T-helper 9 cell (primary cell): ENCODE measurements at places on chromosomes 7 and 10.

DNA sequence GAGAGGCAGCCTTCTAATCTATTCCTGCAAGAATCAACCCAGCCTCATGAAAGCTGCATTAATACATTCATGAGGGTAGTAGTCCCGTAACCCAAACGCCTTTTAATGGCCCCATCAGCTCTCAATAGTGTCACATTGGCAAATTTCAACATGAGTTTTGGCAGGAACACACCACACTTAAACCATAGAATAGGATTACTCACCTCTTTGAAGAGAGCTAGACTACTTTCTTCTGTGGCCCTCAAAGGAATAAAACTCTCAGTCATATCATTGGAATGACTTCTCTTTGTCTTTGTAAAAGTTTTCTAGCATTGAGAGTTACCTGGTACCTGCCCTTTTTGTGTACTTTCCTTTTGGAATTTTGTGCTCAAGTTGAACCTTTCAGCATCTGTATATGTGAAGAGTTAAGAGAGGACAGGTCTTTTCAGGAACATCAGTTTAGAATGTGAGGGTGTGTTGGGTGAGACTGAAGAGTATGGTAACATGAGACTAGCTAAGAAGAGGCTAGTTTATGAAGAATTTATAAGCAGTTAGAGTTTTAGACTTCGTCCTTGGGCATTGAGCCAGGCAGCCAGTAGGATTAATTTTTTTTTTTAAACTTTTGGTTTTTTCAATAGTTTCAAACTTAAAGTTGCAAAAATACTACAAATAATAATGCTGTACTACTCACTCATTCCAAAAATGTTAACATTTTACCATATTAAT, 92.6 kb downstream of the MLLT10 start:
- DNase-seq, result no peak

GRCh38 chr10:74738985-74739567, 87.3 kb upstream of the KAT6B start:
- DNase-seq, result no peak

DNA sequence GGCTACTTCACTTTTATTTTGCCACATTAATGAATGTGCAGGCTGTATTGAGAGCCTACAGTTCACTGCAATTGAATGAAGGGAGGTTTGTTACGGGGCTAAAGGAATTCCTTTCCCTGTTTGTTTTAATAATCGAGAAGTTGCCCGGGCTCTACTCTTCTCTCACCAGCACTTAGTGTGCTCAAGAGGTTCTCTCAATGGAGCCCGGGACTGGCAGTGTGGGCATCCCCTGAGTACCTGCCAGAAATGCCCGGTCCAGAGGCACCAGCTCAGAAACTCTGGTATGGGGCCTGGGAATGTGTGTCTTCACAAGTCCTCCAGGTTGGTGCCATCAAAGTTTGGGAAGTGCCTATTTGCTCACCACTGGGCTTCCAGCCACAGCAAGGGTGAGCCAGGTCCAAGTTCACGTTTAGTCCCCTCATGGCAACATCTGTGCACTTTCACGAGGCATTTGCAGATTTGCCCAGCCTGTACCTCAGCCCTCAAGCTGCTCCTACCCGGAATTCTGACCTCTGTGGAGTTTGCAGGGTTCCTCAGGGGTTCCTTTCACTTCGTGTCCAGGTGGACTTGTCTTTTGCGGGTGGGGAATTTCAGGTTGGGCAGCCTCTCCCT, 622.4 kb downstream of the SDK1 start:
- DNase-seq, result no peak

GRCh38 chr7:117047496-117047895, 94.2 kb downstream of the ST7 start:
- DNase-seq, result no peak

- DNase-seq, result peak; percentile 57
Observed at GRCh38 chr7:138001529-138002095, at the start of gene CREB3L2. CREB3L2 (minus strand) TSS chr7:138002086; CDS start chr7:138001705, 381 bp downstream.

GRCh38 chr7:23474094-23474828, 4.0 kb upstream of the IGF2BP3 start:
- peak; percentile 14 for DNase-seq

DNA sequence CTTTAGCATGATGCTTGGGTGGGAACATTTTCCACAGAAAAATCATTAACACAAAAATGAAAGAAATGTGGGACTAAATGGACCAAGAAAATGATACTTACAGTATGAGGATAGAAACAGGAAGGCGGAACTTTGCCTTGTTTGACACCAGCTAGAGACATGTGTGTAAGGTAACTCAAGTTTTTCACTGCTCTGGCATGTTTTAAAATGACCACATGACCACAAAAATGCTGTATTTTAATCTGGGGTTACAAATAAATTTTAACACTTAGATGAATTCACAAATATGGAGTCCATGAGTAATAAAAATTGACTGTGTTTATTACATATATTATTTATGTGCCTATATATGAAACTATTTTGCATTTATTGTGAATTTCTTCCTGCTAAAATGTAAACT, 100.9 kb upstream of the PHYHIPL start:
- DNase-seq, result no peak

- DNase-seq, result no peak
Observed at GRCh38 chr10:35210961-35211360, 84.3 kb downstream of the CREM start.

DNA sequence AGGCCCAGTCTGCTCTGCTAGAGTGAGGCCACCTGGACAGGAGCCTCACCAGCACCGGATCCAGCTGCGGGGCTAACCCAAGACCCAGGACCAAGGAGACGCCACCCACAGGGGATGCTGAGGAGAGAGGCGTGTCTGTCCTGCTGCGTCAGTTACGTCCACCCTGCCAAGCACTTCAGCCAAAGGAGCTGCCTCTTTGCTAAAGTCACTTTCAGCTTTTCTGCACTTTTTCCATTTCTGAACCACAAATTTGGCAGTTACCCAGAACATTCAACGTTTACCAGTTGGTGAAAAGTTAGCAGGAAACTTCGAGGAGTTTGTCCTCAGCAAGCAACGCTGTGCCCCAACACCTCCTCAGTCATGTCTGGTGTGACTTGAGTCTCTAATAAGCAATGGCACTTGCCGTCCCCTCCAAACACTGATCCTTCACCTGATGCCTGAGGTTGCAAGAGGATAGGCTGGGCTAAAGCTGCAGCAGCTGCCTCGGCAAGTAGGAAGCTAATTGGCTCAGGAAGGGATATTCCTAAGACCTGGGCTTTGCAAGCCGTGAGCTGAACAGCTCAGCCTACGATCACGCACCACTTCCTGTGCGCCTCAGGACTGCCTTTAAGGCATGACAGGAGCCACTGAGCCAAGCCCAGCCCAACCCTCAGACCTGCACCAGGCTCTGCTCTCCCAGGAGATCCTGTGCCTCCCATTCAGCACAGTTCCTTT, 40.1 kb downstream of the KCNH2 start:
- no peak for DNase-seq

DNA sequence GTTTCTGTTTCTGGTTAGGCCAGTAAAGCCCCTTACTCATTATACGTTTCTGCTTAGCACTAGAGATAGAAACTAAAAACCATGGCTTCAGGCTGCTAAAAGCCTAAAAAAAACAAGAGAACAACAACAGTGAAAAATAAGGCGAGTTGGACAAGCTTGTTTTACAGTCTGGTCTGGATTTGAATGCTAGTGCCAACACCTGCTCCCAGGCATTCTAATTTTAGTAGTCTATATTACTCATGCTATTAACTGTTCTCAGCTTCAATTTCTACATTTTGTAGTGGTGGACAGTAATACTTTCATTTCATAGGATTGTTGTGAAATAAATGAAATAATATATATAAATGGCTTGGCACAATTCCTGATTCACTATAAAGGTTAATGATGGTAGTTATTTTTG, 108.5 kb downstream of the HBP1 start:
- no peak for DNase-seq

DNA sequence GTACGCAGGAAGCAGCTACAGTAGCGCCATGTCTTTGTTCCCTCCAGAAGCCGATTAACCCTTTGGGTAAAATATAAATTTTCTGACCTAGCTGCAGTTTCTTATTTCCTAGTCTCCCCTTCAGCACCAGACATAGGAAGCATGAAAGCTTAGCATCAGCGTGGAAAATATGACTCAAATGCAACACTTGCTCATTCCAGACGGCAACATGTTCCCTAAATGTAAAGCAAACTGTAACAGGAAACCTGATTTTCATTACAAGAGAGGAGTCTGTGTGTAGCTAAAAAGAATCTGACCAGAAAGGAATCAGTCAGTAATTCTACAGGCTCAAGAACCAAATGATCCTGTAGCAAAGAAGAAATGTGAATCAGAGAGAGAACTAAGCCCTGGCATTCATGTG, 219.2 kb downstream of the C7orf25 start:
- DNase-seq, result no peak

- DNase-seq, result no peak
Observed at GRCh38 chr10:29135337-29135736, 153.5 kb upstream of the LYZL1 start.

- no peak for DNase-seq
Observed at GRCh38 chr10:47361293-47361692, 13.1 kb downstream of the RBP3 start.

DNA sequence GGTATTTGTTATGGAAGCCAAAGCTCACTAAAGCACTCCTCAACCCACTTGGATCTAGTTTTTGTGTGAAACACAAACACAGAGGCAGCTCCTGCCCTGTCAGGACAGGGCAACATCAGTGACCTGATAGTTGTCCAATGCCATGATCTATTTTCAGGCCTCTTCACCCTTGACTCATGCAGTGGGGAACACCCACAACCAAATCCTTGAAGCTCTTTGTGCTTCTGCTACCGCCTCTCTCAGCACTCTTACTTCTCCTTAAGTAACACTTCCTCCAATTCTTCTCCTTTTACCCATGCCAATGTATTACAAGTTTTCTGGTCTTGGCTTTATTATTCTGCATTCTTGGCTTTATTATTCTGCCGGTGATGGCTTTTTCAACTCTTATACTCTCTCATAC, 425.3 kb downstream of the INHBA start:
- no peak for DNase-seq

DNA sequence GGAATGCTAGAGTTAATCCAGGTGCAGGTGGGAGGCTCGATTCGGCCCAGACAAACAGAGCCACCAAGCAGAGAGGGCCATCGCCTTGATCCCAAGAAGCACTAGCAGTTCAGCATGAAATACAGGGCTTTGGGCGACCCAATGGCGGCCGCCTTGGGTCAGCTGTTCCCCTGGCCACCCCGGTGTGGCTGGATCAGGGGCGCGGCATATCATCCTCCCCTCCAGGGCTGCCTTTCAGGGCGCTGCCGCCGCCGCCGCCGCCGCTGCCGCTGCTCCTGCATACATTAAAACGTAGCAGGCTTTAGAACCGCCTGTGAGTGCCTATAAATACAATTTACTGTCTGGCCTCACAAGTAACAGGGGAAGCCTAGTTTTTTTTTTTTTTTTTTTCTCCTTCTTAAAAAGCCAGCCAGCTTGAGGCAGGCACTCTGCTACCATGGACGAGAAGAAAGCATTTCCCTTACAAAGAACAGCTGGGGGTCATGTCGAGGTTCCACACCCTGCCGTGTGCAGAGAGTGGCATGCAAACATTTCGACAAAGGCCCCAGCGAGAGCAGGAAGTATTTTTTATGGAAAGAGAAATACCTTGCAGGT, 57.7 kb upstream of the EFCAB10 start:
- DNase-seq, result no peak

- DNase-seq, result no peak
Observed at GRCh38 chr10:14782691-14783363, 8.1 kb upstream of the FAM107B start.

DNA sequence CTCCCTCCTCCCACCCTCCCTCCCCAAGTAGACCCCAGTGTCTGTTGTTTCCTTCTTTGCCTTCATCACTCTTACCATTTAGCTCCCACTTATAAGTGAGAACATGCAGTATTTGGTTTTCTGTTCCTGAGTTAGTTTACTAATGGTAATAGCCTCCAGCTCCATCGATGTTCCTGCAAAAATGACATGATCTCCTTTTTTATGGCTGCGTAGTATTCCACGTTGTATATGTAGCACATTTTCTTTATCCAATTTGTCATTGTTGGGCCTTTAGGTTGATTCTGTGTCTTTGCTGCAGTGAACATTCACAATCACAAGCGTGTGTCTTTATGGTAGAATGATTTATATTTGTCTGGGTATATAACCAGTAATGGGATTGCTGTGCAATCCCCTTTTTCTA, 51.8 kb upstream of the ARHGAP12 start:
- DNase-seq, result no peak

DNA sequence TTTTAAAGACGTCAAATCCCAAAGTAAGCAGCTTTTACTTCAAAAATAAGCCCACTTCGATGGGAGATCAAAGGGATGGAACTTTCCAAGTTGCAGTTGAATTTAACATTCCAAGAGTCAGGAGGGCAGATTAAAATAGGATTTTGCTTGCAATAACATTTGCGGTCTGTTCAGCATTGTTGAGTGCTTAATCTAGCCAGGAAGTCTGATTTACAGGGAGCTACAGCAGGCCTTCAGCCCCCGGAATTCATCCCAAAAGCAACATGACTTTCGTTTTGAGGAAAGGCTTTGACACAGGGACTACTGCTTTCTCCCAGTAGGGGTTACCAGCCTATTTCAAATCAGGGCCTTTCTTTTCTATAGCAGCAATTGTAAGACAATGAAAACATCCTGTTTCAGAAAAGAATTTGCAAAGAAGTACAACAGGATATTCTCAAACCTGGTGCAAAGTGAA, 279.6 kb upstream of the PITRM1 start:
- DNase-seq, result no peak

GRCh38 chr10:79024720-79025198, 44.0 kb upstream of the ZMIZ1 start:
- DNase-seq, result no peak

GRCh38 chr7:82289152-82289535, 154.4 kb downstream of the CACNA2D1 start:
- no peak for DNase-seq

DNA sequence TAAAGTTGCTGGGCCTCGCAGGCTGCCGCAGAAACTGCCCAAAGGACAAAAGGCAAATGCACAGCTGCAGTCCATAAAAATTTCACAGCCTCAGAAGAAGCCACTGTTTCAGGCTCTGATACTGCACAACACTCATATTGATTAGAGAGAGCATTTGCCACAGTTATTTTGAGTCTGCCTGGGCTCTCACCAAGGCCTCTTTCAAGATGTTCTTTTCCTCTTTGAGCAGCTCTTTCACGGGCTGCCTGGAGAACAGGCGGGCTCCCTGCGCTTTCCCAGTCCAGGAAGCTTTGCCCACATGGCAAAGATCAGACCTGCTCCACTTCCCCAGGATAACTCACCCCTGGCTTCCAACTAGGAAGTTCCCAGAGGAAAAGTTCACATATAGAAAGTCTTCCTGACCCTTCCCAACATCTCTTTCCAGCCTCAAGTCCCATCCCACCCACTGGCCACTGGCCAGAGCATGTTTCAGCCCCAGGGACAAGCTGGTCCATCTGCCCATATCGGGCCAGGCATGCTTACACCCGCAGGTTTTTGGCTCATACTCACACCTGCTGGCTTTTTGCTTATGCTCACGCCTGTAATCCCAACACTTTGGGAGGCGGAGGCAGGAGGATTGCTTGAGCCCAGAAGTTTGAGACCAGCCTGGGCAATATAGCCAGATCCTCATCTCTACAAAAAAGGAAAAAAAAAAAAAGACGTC, 3.3 kb downstream of the SLIT1 start:
- DNase-seq, result no peak

GRCh38 chr10:18044976-18045720, 93.4 kb downstream of the SLC39A12 start:
- DNase-seq, result no peak
